ENCODE measurements at places on chromosomes 6 and 20.

GRCh38 chr20:6439737-6440442 lies 317.1 kb upstream of the FERMT1 start:
- peak; percentile 4 for DNase-seq
- no peaks in the 10 kb centered on the region for H3K4me1 ChIP-seq
- no peak overlapping the region for H3K4me3 ChIP-seq
- no peaks in the 10 kb centered on the region for H3K36me3 ChIP-seq
- no peak overlapping the region for H3K27ac ChIP-seq

GRCh38 chr6:110728501-110728900 lies 86.8 kb downstream of the CDK19 start:
- peaks cover 10% of the 10 kb centered on the region for H3K36me3 ChIP-seq
- H3K4me3 ChIP-seq = no peak overlapping the region
- no peak overlapping the region for H3K27ac ChIP-seq
- no peaks in the 10 kb centered on the region for H3K27me3 ChIP-seq

- no peaks in the 10 kb centered on the region for H3K27me3 ChIP-seq
- no peak overlapping the region for H3K4me3 ChIP-seq
- no peaks in the 10 kb centered on the region for H3K4me1 ChIP-seq
- no peak overlapping the region for H3K27ac ChIP-seq
Measured at GRCh38 chr6:141210901-141211300, 921.8 kb upstream of the GJE1 start.

GRCh38 chr6:100565439-100566104 lies 100.9 kb upstream of the SIM1 start:
- H3K4me3 ChIP-seq = no peak overlapping the region
- H3K36me3 ChIP-seq = peaks cover 11% of the 10 kb centered on the region
- H3K4me1 ChIP-seq = no peaks in the 10 kb centered on the region
- H3K27ac ChIP-seq = no peak overlapping the region
- no peaks in the 10 kb centered on the region for H3K27me3 ChIP-seq

DNA sequence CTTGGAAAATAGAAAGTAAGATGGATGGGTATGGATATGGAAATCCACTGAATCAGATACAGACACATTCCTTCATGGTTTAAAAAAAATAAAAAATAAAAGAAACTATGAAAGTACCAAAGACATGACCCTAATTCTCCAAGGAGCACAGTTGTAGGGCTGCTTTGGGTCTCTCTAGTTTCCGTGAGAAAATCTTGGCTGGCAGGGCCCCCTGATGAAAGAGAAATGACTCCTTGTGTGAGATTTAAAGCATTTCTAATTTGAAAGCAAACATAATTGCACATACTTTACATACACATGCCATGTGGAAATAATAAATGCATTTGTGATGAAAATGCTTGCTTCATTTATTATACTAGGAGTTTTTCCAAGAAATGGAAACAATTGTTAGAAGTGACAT lies 593.9 kb upstream of the BTBD3 start:
- no peak overlapping the region for H3K27ac ChIP-seq
- H3K4me3 ChIP-seq = no peak overlapping the region
- H3K27me3 ChIP-seq = no peaks in the 10 kb centered on the region
- DNase-seq = no peak

DNA sequence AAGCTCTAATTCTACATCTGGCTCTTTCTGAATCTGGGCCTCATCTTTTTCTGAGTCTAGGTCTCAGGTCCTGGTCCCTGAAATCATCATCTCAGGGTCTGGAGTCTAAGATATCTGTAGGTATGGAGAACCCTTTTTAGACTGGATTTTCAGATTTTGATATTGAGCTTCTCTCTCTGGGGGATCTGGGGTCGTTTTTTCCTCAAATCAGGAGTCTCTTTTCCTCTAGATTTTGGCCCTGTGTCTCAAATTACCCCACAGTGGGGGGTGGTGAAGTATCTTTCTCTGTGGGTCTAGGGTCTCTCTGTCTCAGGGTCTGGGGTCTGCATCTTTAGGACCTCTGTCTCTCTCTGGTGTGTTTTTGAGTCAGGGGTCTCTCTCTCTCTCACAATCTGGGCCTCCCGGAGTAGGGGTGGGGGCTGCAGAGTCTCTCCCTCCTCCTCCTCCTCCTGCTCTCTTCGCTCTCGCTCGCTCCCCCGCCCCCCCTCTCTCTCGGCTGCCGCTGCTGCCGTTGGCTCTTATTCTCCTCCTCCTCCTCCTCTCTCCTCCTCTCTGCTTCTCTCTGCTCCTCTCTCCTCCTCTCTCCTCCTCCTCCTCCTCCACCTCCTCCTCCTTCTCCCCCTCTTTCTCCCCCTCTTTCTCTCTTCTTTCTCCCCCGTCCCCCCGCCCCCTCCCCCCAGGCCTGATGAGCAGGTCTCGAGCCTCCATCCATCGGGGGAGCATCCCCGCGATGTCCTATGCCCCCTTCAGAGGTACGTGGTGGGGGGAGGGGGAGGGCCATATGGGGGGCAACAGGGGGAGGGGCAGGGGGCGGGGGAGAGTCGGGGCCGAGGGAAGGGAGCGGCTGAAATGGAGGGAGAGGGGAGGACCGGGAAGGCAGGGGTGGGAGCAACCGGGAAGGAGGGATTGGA lies at the start of gene SYNGAP1:
TSS of gene SYNGAP1 (plus strand) at position 486 of the 911 bp plus-strand sequence. CDS start at position 686, 200 bp downstream.
- peaks cover 36% of the 10 kb centered on the region for H3K36me3 ChIP-seq
- peak within 1 kb of the TSS; percentile 92 for H3K4me3 ChIP-seq
- peaks cover 1% of the 10 kb centered on the region for H3K27me3 ChIP-seq
- peak; percentile 80 for DNase-seq
- H3K27ac ChIP-seq = peak within 1 kb of the TSS; percentile 96
- peaks cover 73% of the 10 kb centered on the region for H3K4me1 ChIP-seq

- H3K4me1 ChIP-seq = no peaks in the 10 kb centered on the region
- H3K4me3 ChIP-seq = no peak overlapping the region
- no peak overlapping the region for H3K27ac ChIP-seq
- peaks cover 46% of the 10 kb centered on the region for H3K36me3 ChIP-seq
Measured at GRCh38 chr20:48972816-48973215, 51.3 kb downstream of the ARFGEF2 start.

Measured in activated CD4-positive, alpha-beta T cell treated with anti-CD3 and anti-CD28 coated beads, Interleukin-2, amount 10 ng/mL, durations not matched to agents 24 days and 14 days (primary cell).